Effector memory CD4-positive, alpha-beta T cell (primary cell): ENCODE measurements at places on chromosomes 1 and 21.
A peak's percentile ranks its signal among the peaks of the same experiment; 100 is the strongest.

DNA sequence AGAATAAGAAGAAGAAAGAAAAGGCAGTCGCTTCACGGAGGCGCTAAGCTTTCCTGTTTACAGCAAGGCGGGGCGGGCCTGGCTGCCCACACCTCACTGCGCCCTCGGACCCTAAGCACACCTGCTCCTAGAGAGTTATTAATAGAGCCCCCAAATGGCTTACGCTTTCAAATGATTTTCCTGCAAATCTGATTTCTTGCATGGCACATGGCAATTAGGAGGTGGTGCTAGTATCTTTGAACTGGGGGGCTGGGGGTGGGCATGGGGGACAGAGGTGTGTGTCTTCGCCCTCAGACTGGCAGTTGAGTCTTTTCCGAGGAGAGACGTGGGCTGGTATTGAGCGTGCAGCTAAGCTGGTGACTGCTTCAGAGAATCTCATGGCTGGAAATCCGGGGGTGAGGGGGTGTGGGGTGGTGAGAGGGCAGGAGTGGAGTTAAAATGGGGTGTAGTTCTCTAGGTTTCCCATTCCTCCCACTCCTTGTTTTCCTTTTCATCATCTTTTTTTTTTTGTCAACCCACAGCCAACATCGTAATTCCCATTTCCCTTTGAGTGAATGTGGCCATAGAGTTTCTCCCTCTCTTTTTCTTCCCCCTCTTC, 1.3 kb downstream of the S1PR1 start:
- peak; percentile 35 for DNase-seq

DNA sequence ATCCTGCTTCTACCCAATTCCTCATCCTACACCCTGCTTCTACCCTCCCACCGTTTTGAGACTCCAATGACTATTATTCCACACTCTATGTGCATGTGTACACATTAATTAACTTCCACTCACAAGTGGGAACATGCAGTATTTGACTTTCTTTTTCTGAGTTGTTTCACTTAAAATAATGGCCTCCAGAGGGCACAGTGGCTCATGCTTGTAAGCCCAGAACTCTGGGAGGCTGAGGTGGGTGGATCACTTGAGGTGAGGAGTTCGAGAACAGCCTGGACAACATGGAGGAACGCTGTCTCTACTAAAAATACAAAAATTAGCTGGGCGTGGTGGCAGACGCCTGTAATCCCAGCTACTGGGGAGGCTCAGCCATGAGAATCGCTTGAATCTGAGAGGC, 464.8 kb downstream of the PTBP2 start:
- DNase-seq: no peak

DNA sequence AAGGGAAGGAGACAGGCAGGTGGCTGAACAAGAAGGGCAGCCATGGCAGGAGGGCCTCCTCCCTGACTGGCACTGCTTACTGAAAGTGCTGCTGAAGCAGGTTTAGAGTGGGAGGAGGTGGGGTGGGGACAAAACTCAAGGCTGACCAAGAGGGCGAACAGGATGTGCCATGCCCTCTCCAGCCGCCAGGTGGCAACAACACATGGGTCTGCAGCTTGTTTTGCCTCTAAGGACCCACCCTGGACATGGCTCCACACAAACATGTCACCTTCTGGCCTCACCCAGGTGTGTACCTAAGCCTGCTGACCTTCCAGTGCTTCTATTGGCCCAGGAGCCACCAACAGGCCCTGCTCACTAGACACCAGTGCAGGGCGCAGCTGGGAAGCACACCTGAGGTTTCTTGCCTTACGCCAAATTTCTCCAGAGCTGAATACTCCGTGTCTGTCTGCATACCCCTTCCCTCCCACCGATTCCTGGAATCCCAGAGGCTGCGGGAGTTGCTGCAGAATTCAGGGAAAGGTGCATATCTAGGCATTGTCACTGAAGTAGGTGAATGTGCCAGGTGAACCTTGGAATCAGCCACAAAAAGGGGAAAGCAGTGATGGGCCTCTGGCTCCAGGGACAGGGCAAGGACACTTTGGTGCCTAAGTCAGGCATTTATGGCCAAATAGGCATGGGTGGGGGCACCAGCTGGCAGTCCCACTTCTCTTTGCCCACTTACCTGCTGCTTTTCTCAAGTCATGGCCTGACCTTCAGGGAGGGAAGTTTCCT, 5.3 kb downstream of the PSRC1 start:
- peak; percentile 20 for DNase-seq

DNA sequence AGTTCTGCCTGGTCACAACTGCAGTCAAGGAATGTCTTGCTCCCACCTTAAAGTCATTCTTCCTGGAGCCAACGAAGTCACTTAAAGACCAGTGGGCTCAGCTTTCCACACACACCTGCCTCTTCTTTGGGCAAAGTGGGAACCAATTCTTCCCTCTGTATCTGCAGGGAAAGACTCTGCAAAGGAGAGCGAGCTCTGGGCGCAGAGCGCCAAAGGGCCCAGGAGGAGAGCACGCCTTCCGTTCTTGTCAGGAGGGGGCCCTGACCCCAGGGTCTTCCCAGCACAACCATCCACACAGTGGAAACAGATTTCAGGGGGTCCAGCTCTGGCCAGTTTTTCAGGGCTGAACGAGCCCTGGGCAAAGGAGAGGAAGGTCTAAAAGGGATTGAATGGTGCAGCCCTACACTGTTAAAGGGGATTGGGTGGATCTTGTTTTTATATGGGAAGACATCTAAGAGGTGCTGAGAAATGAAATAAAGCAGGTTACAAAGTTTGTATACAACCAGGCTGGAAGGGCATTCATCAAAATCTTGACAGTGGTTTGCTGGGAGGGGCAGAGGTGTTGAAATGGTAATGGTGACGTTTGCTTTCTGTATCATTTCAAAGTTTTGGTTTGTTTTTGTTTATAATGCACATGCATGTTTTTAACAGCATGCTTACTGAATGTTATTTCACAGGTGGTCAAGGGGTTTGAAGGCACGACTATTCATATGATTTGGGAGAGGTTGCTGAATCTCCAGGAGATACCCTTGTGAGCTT, 6.8 kb upstream of the OLIG2 start:
- no peak for DNase-seq

GRCh38 chr1:97814121-97814520, 106.7 kb downstream of the DPYD start:
- no peak for DNase-seq

DNA sequence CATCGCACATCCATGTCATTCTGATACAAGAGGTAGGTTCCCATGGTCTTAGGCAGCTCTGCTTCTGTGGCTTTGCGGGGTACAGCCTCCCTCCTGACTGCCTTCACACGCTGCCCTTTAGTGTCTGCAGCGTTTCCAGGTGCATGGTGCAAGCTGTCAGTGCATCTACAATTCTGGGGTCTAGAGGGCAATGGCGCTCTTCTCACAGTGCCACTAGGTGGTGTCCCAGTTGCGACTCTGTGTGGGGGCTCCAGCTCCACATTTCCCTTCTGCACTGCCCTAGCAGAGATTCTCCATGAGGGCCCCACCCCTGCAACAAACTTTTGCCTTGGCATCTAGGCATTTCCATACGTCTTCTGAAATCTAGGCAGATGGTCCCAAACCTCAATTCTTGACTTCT, 138.2 kb upstream of the BRINP3 start:
- DNase-seq: no peak

DNA sequence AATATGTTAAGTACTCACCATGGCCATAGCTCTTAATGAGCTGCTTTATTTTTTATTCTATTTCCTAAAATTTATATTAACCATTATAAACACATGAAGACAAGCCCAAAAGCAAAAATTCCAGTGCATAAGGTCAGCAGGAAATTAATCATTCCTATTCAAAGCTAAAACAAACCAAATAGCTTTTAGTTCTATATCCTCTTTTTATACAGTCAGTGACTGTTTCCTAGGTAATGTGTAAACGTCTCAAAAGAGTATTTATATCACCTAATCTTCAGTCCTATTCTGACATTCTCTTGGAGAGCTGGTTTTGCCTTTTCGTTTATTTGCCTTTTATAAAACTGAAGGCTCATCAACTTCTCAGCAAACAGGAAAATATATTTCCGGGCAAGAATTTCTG, 4.2 kb downstream of the GOLPH3L start:
- no peak for DNase-seq

DNA sequence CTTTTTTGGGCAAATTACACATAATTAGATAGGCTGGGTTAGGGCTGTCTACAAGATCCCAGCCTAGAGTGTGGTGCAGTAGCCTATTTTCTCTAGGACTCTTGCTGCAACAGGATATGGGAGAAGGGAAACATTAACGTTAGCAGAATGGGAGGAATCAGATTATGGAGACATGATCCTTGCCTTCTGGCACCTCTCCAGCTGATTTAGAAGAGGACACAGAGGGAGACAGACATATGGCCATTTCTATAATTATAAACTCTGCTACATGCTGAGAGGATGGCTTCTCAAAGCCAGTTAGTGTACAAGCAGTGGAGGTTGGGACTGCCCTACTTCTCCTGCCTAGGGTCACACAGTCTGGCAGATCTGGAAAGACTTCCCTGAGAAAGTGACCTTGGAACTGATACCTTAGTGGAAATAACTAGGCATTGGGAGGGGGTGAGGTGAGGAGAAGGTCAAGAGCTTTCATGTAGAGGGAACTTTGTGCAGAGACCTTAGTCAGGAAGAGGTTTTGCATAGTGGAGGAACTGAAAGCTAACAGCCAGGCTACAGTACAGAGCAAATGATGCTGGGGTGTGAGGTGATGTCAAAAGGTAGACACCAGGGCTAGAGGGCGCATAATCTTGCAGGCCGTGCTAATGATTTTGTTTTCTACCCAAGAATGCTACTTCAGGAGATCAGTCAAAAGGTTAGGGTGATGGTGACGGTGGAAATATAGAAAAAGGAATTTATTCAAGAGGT, 1.2 kb upstream of the CD1D start:
- DNase-seq: no peak

DNA sequence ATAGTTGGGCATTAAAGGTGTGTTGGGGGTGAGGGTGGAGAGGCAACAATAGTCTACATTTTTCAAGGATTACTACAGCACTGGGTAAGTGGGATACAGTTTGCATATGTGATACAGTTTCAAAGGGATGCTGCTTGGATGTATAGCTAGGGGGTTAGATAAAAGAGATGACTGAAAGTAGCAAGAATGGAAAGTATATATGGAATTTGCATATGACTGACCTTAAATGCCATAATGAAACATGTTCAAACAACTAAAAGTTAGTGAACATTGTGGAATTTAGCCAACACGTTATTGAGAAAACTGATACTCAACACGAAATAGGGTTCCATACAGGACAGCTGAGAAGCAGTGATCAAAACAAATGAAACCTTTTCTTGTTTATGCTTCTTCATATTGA, 124.8 kb upstream of the CHRM3 start:
- DNase-seq: no peak

DNA sequence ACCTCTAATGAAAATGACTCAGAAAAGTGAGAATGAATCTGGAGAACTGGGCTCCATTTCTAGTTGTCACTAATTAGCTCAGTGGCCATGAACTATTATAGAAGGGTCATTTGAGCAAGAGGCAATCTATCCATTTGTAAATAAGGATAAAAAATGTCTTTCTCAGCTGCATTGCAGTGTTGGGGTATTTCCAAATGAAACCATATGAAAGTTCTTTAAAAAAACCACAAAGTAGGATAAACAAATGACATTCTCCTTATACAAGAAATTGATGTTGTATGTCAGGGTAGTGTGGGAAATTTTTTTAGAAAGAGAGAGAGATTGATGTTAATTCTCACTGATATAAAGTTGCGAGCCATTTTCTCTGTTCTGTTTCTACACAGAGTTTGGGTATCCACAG, 26.0 kb downstream of the FMO3 start:
- no peak for DNase-seq

GRCh38 chr21:38151021-38151645, 105.7 kb upstream of the KCNJ15 start:
- DNase-seq: no peak

- DNase-seq: no peak
Measured at GRCh38 chr1:92323473-92324453, 24.9 kb downstream of the RPAP2 start.

DNA sequence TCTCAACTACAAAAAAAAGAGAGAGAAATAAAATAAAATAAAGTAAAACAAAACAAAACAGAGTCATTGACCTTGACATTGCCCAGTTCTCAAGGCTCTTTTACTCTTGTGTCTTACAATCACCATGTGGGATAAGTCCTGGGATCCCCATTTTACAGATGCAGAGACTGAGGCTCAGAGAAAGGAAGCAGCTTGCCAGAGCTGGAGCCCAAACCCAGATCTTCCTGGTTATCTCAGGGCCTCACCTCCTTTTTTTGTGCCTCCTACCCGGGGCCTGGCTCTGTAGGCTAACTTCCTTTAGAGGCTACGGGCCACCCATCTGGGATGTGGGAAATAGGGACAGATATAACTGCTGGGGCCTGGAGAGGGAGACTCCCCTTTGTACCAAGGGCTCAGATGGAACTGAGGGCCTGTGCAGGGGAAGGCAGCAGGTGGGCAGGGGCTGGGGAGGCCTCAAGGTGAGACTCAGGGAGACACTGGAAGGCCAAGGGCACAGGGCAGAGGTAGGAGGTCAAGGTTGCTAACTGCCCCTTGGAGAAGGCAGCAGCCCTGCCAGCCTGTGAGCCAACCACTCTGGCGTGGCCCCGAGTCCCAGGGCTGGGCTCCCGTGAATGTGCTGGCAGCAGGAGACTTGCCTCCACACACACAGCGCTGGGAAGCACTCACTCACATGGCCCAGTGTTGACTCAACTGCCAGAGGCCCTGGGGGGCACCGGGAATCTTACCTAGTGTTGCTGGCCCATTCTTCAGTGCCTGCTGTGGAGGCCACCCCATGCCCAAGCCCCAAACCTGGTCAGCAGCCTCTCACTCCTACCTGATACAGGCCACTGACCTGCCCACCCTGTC, 6.5 kb upstream of the ECE1 start:
- no peak for DNase-seq

- no peak for DNase-seq
Measured at GRCh38 chr1:36274201-36274600, 32.0 kb upstream of the SH3D21 start.
